Thoracic aorta (tissue), 2 donors: ENCODE measurements at places on chromosomes 4 and X. TPM values are rescaled to one million over a fixed set of nuclear protein-coding genes. Genes with fewer than 3 reads are reported as not detected.

DNA sequence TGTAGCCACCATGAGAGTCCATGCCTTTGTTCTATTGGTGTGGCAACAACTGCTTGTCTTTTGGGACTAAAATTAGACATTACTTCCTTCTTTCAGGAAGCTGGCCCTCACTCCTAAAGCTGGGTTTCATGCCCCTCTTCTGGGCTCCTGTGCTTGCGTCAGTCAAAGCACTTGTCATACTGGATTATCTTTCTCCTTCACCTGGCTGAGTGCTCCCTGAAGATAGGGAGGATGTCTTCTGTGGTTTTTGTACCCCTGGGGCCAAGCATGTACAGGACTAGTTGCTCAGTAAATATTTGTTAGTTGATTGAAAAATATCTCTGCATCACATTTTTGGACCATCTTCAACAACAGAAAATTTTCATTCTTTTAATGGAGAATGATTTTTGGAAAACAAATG lies 26.1 kb upstream of the LONRF3 start:
- DNase-seq: no peak

DNA sequence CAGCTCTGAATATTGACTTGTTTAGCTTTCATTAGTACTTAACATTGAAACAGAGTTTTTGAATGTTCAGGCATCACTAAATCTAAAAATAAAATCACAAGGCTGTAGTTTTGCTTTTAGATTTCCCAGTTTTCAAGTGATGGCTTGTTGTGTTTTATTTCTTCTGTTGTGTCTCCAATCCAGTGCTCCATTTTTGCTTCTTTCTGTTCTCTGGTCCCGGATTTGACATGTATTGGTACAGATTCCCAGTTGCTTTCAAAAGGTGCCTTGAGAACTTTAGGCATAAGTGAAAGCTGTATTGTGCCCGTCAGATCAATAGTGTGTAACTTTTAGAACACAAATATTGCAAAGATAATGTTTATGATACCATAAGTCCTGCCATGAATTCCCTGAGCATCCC lies 53.2 kb downstream of the ARHGAP10 start:
- no peak for DNase-seq

DNA sequence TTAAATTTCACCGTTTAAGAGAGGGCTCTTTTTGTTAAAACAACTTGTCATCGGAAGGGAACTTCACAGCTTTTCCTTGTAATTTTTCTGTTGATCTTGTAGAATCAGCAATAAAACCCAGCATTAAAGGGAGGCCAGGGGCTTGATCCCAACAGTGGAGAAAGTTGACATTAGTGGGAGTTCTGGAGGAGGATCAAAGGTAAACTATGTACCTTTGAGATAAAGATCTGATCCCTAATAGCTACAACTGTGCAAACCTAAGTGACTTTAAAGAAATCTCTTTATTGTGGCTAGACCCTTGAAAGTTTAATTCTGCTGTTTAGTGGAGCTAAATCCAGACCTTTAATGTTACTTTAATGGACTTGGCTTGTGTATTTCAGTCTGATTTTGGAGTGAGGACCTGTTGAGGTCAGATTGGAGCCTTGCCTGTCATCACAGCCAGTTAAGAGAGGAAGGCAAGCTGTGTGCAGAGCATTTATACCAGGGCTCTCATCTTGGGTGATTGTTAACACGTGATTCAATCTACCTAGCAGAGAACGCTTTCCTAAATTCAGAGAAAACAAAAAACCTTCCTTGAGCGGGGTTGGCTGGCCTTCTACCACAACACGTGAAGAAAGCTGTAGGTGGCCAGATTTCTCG lies 1.7 kb downstream of the DOCK11 start:
- no peak for DNase-seq

- no peak for DNase-seq
These were observed 22.3 kb downstream of the TMEM31 start for GRCh38 chrX:103733017-103733416.

The TMEM271 gene
- not detected for total RNA-seq

GRCh38 chr4:184463158-184463557 lies 11.2 kb downstream of the IRF2 start:
- no peak for DNase-seq

The BEX5 gene
- 2.6 TPM for total RNA-seq

DNA sequence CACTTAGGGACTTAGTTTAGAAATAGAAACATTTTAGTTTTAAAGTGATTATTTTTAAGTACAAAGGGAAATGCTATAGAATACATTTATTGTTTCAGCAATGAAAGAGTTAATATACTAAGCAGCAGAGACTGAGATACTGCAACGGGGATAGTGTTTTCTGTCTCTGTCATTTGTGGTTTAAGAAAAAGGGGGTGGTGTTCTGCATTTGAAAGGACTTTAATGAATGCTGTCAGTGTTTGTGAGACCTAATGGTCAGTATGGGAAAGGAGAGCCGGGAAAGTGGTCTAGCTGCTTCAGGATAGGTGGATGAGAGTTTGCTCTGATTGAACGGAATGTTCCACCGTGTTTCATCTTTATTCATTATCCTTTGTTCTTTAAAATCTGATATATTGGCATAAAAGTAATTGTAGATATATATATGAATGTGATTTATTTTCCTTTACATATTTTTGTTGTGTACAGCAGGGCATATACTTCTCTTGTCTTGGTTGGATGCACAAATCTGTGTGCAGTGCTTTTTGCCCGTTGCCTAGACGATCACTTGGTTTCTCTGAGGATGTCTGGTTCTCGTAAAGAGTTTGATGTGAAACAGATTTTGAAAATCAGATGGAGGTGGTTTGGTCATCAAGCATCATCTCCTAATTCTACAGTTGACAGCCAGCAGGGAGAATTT lies at the start of gene KLHL5:
Gene KLHL5 (plus strand): TSS at position 139 of the 676 bp plus-strand sequence. CDS start 421 bp downstream, at position 560.
- no peak for DNase-seq
